ENCODE measurements at places on chromosomes 6 and 20.

DNA sequence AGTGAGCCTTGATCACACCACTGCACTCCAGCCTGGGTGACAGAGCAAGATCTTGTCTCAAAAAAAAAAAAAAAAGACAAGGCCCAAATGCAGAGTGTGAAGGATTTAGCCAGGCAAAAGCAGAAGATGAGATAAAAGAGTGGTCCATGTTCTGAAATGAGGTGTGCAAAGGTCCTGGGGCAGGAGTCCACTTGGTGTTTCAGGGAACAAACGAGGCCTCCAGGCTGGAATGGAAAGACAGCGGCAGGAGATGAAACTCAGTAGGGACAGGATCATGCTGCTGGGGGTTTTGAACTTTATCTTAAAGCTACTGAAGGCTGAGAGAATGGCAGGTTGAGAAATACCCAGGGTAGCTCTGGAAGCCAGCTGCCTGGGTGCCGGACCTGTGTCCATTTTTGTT, 178.2 kb downstream of the ZMYND8 start:
- DNase-seq: no peak

DNA sequence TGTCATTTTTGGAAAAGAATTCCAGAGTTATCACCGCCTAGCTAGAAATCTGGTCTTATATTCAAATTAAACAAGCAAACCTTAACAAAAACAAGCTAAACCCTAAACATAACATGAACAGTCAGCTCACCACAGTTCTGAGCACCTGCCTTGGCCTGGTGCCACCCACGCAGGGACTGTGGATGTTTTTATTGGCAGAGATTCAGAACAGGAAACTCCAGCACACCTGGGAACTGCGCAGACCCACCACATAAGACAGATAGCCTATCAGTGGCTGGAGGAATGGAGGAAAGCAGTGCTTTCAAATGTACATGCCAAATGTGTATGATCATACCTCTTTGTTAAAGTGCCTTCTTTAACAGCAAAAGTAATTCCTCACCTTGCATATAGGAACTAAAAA, 8.9 kb downstream of the SLC16A10 start:
- DNase-seq: peak; percentile 25

GRCh38 chr20:2521369-2522305, 12.9 kb upstream of the ZNF343 start:
- peak; percentile 37 for DNase-seq

- no peak for DNase-seq
These were observed 7.4 kb upstream of the SIRPB1 start for GRCh38 chr20:1627200-1627550.

GRCh38 chr6:120646101-120646500, 688.2 kb downstream of the TBC1D32 start:
- no peak for DNase-seq

DNA sequence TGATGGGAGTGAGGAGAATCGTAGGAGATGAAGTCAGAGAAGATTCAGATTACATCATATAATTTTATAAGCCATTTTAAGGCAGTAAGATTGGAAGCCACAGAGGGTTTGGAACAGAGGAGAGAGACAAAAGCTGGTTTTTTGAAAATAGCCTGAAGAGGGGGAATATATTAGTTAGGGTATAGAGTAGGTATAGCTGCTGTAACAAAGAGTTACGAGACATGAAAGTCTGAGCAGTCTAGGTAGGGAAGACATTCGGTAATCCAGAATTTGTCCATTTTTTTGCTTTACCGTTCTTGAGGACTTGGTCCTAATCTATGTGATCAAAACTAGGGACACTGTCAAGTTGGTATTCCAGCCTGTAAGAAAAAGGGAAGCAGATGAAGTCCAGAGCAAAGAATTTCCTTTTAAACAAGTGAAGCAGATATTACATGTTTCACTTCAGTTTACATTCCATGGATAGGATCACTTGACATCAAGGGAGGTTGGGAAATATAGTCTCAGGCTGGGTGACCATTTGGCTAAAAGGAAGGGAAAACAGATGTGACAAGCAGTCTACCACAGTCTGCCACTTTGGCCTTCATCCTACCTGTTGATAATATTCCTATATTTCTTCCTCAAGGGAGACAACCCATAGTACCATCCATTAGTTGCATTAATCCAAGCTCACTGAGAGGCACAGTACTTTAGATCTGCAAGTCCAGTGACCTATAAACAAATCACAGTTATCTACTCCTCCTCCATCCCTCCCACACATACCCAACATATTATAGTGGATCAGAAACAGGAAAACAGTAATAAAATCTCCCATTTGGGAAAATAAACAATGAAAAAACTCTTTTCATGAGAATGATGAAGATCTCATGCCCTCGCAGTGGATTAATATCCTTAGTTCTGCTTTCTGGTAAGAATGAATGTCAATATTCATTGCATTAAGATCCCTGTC, 10.2 kb downstream of the FAM135A start:
- DNase-seq: no peak

DNA sequence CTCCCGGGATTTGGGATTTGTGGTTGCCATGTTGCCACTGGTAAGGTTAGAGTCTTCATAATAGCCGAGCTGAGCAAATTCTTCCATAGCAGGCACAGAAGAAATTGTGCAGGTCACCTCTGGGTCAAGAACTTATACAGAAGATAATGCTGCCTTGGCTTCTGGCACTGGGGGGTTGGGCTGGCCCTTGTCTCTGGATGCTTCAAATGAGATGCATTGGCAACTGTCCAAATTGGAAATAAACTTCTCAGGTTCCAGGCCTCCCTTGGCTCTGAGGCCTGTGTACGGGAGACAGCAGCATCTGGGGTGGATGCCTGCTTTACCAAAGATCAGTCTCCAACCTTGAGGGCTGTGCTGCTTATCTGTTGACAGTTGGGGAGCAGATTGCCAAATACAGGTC, 26.2 kb downstream of the MYO6 start:
- DNase-seq: no peak

GRCh38 chr20:19562426-19562825, 195.6 kb upstream of the RIN2 start:
- no peak for DNase-seq

GRCh38 chr20:24743641-24744040, 205.4 kb upstream of the CST7 start:
- no peak for DNase-seq

GRCh38 chr6:95576218-95576997, 927 bp upstream of the MANEA start:
- no peak for DNase-seq

DNA sequence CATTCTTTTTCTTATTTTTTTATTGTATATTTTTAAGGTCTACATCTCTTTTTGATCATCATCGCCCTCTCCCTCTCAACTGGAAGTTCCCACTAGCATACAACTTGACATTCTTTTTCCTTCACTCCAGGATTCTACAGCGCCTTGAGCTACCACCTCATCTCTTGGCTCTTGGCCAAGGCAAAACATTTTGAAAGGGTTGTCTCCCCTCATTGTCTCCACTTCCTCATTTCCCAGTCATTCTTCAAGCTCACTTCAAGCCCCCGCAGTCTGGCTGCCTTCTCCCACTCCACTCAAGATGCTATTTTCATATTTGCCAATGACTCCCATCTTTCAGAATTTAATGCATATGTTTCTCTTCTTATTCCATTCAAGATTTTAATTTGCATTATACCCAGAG, 63.0 kb downstream of the OPN5 start:
- DNase-seq: no peak

Data from CD4-positive, alpha-beta T cell treated with Interferon alpha-2 for 1 hour (primary cell).